ENCODE measurements at places on chromosomes 16 and 17.
A peak's percentile ranks its signal among the peaks of the same experiment; 100 is the strongest.

DNA sequence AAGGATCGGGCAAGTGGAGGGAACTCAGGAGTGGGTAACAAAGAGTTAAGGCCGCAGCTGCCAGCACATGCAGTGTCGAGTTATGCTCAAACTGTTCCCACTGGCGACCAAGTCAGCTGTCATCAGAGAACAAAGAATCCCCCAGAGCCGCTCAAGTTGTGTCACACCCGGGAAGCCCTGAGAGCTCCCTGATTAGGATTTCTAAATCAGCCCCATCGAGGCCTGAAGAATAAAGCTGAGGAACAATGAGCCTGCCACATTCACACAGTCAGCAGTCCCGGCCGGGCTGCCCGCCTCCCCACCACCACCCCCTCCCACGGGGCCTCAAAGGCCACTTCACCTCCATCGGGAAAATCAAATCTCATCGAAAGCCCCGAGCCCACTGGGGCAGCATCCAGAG, 84.5 kb downstream of the SOX9 start:
- DNase-seq: no peak

GRCh38 chr16:10385725-10386516, at the start of gene ATF7IP2:
Gene ATF7IP2 (plus strand): TSS chr16:10386061. CDS start chr16:10430621, 44,560 bp downstream.
- peak; percentile 94 for DNase-seq

- no peak for DNase-seq
These were observed 1.1 kb downstream of the MAPK3 start for GRCh38 chr16:30121741-30122571.

DNA sequence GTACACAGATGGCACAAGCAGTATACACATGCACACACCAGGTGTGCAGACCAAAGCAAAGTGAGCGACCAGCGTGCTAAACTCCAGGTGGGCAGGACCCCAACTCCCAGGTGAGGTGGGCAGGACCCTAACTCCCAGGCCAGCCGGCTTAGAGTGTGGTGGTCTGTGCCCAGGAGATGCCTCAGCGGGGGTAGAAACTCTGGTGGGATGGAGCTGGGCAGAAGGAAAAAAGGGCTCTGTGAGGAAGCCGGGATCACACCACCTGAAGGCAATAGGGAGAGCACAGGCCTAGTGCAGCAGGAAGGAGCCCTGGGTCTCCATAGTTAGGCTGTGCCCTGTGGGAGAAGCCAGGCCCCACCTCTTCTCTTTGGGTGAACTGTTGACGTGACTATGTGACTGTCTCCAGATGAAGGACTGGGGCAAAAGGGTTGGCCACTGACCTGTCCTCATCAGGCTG, 1.6 kb upstream of the FOXJ1 start:
- DNase-seq: no peak

GRCh38 chr16:55021595-55022475, 91.2 kb downstream of the IRX5 start:
- DNase-seq: peak; percentile 41

GRCh38 chr17:79041723-79042420, 17.9 kb downstream of the C1QTNF1 start:
- no peak for DNase-seq

DNA sequence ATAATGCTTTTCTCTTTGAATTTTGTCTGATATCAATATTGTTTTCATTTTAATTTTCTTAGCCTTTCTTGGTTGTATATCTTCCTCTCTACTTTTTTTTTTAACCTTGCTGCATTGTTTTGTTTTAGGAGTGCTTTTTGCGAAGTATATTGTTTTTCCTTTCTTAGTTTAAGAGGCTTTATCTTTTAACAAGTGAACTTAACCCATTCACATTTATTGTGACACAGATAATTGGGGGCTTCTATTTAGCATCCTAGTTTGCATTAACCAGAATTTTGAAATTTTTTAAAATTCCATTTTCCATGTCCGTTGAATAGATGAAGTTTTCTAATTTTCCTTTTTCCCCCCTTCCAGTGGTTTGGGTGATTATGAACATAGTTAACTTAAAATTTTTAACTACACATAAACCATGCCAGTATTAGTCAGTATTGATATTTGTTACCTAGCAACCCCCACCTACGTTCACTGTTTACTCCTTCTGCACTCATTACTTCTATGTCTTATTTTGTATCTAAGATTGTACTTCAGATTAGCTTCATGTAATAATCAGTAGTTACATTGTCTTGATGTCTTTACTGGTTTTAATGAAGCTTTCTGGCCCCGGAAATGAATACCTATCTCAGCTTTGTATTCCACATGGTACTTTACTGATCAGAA, 44.4 kb downstream of the TNRC6A start:
- DNase-seq: no peak

GRCh38 chr17:44146375-44147346, 4.9 kb downstream of the HROB start:
- no peak for DNase-seq

DNA sequence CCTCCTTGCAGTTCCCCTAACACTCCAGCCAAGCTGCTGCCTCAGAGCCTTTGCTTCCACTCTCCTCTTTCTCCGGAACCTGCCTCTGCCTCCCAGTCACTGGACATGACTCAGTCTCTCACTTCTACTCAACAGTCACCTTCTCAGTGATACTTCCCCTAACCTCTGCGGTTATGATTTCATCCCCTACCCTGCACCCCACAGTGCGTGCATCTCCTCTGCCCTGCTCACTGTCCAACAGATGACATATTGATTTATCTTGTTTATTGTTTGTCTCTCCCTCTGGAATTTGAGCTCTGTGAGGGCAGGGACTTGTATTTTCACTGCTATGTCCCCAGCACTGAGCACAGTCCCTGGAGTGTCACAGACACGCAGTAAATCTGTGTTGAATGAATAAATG, 100.7 kb downstream of the CYLD start:
- no peak for DNase-seq

- DNase-seq: no peak
These were observed 31.4 kb downstream of the MYO15A start for GRCh38 chr17:18139949-18140348.

- DNase-seq: no peak
These were observed 243.5 kb downstream of the FOXL1 start for GRCh38 chr16:86821895-86822294.

DNA sequence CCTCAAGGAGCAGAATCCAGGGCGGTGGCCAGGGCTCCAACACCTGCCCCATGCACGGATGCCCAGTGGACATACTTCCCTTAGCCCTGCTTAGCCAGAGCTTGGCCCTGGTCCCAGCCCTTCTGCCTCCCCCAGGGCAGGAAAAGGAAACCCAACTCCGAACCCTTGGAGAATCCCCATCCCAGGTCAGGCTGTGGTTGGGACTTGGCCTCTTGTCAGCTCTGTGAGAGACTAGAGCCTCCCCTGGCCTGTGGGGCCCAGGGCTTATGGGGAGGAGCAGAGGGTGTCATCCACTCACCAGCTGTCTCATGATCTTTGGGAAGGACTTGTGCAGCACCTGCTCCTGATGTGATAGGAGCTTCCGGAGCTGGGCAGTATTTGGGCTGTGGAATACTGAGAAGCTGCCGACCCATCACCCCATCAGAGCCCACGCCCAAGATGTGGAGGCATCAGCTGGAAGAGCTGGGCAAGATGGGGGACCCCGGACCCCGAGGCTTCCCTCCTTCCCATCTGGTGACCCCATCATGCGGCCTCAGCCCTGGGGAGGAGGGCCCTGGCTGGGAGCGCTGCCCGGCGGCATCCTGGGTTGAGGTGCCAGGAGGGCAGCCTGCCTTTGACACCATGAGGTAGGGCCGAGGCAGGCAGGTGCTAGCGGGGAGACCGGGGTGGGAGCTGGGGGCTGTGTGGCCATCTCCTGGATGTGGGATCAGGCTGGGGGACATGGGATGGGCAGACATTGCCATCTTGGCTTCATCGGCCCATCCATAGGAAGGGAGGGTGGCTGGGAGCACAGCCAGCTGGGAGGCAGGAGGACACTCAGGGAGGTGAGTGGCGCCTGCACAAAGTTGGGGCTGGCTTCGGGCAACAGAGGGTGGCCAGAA, 45.1 kb downstream of the TNFRSF13B start:
- no peak for DNase-seq

- DNase-seq: no peak
These were observed 33.2 kb downstream of the COTL1 start for GRCh38 chr16:84584678-84585077.

GRCh38 chr17:3012926-3013581, 50.4 kb downstream of the OR1D5 start:
- peak; percentile 55 for DNase-seq

DNA sequence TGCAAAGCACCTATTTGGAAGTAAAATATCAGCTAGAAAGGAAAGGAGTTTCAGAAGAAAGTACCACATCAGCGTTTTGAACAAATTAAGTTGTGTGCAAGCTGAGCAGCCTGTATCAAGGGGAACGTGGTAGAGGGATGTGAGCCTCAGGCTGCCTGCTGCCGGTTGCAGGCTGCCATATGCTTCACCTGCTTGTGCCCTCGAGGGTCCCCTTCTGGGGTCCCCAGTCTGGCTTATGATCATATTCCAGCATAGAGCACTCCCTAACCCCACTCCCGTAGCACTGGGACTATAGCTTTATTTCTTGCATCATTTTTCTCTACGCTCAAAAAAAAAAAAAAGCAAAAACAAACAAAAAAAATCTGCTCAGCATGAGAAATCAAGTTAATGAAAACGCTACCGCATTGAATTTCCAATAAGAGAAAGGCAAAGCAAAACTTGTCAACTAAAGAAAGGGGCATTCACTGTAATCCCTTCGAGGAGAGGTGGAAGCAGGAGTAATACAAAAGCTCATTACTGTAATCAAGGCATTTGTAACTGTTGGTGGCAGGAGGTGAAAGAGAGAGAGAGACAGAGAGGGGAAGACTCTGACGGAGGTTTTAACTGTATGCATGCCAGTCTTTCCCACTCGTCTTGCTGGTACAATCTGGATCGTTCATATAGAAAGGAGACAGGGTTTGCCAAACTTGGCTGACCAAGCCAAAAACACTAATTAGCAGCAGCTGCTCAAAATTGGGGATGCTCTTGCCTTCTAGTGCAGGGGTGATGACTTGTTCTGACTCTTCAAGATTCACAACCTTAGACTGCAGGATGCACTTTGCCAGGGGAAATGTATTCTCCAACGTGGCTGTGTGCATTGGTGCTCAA, 258.2 kb upstream of the HSBP1 start:
- no peak for DNase-seq

DNA sequence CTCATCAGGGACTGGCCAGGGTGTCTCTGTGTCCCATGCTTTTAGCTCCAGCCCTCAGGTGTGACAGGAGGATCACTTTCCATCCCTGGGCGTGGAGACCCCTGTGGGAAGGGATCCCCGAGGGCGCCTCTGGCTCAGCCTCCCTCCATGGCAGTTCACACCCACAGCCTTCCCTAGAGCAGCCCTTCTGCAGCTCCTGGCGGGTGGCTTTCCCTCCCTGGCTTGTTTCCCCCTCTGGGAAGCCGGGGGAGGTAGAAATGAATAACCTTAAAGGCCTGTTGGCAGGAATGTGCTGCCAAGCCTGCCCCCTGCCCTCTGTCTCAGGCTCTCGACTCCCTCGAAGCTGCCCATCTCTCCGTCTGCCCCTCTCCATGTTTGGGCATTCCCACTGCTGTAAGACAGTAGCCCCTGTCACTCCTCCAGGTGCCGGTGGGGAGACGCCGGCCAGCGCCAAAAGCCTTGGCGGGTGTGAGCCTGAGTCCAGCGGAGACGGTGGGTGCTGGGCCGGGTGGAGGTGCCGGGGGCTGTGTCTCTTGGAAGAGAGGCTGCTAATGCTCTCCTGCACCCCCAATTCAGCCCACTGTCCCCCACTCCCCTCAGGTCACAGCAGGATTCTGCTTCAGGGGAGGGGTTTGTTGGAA, 2.1 kb upstream of the ATP2A1 start:
- no peak for DNase-seq

DNA sequence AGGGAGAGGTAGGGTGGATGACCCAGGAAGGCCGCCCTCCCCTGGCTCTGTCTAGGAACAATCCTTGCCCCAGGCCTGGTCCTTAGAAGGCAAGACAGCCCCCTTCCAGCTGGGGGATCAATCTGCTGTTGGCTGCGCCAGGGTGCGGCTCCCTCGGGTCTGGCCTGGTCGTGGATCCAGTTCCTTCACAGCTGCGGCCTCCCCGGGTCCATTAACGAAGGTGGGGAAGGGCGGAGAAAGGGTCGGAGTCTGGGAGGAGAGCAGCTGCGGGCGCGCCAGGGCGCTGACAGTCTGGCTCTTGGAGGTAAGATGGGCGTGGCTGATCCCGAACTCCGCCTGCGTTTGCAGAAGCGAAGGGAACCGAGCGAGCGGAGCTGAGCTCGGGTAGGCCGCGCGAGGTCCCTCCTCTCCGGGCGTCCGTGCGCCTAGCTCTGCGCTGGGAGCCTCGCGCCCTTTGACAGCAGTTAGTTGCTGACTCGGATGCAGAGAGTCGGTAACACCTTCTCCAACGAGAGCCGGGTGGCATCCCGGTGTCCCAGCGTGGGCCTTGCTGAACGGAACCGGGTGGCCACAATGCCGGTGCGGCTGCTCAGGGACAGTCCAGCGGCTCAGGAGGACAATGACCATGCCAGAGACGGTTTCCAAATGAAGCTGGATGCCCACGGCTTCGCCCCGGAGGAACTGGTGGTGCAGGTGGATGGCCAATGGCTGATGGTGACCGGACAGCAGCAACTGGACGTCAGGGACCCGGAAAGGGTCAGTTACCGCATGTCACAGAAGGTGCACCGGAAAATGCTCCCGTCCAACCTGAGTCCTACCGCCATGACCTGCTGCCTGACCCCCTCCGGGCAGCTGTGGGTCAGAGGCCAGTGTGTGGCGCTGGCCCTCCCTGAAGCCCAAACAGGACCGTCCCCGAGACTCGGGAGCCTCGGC, at the start of gene HSPB9:
TSS of gene HSPB9 (plus strand) at position 434 of the 933 bp plus-strand sequence. CDS start at position 481, 47 bp downstream.
- no peak for DNase-seq

DNA sequence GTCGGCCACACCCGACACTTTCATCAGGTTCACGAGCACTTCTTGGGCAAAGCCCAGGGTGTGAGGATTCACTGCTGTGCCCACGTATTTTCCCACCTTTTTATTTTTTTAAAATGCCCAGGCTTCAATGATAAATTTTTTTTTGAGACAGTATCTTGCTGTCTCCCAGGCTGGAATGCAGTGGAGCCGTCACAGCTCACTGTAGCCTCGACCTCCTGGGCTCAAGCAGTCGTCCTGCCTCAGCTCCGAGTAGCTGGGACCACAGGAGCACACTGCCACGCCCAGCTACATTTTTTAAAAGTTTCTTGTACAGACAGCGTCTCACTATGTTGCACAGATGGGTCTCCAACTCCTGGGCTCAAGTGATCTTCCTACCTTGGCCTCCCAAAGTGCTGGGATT, 17.8 kb downstream of the UTS2R start:
- no peak for DNase-seq

DNA sequence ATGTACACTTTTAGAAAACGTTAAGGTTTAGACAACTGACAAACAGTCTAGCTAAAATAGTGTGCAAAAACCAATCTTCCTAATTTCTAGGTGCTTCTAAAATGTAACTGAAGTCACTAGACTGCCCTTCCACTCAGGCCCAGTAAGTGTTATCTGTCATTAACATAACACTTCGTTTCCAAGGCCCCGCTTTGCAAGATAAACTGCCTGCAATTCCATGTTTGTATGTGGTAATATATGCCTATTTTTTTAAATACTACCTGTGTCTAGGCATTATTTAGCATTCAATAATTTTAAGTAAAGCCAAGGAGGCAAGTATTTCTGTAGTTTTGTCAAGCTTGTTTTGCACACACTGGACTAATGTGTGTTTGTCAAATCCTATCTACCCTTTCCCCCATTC, 3.2 kb downstream of the USP32 start:
- DNase-seq: no peak

GRCh38 chr17:56983366-56983765, 5.4 kb downstream of the SCPEP1 start:
- no peak for DNase-seq

- no peak for DNase-seq
These were observed 14.8 kb downstream of the CD7 start for GRCh38 chr17:82302568-82302963.

- peak; percentile 59 for DNase-seq
These were observed 47.6 kb downstream of the HSD17B2 start for GRCh38 chr16:82082543-82083244.

GRCh38 chr17:14169901-14170300, 66.8 kb downstream of the CDRT15 start:
- DNase-seq: no peak

All from RWPE1 (cell line).